ENCODE measurements at places on chromosomes 2 and 18.

- DNase-seq: no peak
These were observed 10.8 kb downstream of the LRRFIP1 start for GRCh38 chr2:237638176-237638575.

DNA sequence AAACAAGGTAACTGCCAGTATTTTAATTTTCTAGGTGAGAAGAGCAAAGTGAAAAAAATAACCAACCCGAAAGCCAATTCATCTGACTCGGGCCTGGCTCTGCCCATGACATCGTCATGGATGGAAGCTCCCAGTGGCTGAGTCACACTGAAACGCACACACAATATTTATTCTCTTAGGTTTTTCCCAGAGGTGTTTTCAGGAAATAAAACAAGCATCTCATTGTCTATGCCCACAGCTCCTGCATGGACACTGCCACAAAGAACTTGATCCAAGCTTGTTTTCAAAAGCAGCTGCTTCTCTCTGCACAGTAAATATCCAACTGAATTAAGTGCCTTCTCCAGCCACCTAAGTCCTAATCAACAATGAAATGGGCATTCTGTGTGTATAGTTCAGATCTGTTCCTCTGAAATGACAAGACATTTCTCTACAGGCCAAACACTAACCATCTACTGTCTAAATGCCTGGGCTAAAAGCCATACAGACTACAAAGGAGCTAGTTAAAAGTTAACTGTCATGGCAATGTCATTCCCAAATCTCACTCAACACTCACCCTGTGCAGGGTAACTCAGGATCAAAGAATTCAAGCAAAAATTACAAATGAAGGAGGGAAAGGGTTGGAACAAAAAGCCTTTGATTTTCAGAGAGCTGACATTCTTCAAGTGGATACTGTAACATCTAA lies 62.9 kb downstream of the RPL31 start:
- DNase-seq: no peak

GRCh38 chr2:49490710-49491109 lies 336.4 kb upstream of the FSHR start:
- no peak for DNase-seq

DNA sequence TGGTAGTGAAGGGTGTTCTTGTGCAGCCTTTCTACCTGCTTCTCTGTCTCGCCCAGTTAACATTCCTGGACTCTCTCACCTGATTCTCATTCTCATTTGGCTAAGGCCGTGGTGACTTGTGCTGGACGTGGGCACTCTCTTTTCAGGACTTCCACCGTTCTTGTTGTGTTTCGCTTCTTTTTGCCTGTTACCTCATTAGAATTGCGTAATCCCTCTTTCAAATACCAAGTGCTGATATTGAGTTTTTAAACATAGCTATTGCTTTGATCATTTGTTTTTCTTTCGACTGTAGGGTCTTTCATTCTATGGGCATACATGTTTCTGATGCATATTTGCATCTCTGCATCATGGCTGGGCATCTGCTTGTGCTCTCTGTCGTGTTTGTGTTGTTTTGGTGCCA lies 287.0 kb downstream of the ALPK2 start:
- no peak for DNase-seq

Measured in activated CD8-positive, alpha-beta memory T cell treated with anti-CD3 and anti-CD28 coated beads for 24 hours (primary cell).